Panc1 (cell line): ENCODE measurements at places on chromosomes 1 and 21.

DNA sequence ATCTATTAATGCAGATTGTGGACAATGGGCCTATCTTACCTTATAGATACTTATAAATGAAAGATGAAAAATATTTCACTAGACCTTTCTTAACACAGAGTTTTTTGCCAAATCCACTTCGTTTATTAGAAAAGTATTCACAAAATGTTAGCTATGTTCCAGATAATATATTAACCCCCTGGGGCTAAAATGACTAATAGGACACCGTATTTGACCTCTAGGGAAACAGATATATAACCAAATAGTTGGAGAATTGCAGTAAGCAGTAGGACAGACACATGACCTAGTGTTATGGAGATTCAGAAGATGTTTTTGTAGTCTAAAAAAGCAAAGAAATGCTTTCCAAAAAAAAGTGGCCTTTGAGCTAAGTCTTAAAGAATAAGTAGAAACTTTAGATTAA lies 106.9 kb downstream of the SEC16B start:
- DNase-seq = no peak

DNA sequence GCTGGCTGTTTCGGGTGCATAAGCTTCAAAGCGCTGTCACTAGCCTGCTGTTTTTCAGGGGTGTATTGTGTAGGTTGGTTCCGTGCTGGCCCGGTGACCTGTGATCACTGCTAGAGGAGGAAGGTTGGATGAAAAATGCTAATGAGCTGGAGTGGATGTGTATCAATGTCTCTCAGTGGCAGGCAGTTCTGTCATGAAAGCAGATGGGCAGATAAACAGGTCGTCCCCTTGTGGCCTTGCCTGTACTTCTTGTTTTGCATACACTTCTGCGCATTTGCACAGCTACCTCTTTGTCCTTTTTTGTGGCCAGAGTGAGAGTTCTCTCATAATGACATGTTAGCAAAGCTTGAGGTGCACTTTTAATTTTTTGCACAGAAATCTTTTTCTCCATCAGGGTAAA lies 2.9 kb downstream of the SELENON start:
- DNase-seq = no peak

- no peak for DNase-seq
Measured at GRCh38 chr1:202622388-202622787, 87.9 kb downstream of the SYT2 start.

DNA sequence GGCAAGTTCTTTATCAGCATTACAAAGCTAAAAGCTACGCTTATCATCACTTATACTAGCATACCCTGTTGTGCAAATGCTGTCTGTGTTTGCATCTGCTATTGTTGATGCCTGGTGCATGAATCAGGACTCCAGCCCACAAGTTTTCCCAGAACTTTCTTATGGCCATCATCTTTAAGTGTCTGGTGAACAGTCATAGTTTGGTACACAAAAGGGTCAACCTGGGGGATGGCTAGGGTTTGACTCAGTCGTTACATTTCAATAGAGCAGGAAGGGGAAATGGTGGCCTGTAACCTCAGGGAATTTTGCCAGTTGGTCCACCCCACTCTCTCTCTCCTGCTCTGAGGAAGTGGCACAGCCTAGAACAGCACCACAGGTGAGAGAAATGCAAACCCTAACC lies 35.4 kb downstream of the SELL start:
- no peak for DNase-seq

DNA sequence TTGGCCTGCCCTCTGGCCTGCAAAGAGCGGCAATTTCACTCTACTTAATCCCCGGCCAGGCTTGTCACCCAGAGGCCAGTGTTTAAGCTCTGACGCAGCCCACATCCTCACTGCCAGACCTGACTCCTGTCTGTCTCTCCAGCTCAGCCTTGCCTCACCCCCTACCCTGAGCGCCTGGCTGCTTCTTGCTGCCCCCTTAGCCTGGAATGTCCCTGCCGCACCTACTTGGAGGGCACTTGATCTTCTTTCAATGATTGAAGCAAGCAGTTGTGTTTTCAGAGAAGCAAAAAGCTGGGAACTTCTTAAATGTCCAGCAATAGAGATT lies 87.4 kb upstream of the ZBTB40 start:
- DNase-seq = no peak

GRCh38 chr1:119622311-119623192 lies 25.5 kb downstream of the ZNF697 start:
- DNase-seq = no peak

- no peak for DNase-seq
Measured at GRCh38 chr1:101929343-101929742, 67.4 kb downstream of the OLFM3 start.

DNA sequence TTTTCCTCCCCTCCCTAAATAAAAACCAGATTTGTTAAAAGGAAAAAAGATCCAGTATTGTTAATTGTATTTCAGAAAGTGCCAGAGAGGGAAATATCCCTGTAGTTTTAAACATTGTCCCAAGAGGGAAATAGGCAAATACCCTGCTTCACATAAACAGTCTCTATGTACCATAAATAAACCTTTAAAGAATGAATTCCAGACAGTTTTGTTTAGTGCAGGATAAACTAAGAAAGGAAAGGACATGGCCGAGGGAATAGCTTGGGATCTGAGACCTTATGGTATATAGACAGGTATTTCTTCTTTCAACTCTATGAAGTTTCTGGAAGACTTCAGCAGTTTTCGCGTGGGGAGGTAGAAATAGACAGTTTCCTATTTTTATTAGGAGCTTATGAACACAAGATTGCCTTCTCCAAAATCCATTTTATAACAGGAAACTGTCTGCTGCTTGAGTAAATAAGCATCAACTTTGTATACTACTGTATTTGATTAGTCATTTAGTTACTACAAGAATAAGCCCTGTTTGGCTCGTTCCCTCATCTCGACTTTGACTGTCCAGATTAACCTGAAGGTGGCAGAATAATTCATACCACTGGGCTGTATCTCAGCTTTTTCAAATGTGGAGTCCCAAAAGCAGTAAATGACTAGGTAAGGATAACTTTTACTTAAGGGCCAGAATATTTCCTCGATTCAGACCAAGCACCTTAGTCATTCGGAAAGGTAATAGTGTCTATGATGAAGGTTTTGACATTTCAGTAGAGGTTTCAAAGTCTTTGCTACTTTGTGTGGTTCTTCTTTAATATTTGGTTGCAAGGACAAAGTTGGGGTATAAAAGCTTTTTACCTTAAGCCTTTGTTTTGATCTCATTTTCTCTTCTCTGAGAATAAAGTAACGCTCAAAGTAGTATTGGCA lies 177.5 kb downstream of the VPS13D start:
- DNase-seq = peak; percentile 50

DNA sequence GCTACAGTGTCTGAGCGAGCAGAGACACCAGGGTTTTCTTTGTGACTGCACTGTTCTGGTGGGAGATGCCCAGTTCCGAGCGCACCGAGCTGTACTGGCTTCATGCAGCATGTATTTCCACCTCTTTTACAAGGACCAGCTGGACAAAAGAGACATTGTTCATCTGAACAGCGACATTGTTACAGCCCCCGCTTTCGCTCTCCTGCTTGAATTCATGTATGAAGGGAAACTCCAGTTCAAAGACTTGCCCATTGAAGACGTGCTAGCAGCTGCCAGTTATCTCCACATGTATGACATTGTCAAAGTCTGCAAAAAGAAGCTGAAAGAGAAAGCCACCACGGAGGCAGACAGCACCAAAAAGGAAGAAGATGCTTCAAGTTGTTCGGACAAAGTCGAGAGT lies 2.7 kb downstream of the ZBTB18 start:
- no peak for DNase-seq

DNA sequence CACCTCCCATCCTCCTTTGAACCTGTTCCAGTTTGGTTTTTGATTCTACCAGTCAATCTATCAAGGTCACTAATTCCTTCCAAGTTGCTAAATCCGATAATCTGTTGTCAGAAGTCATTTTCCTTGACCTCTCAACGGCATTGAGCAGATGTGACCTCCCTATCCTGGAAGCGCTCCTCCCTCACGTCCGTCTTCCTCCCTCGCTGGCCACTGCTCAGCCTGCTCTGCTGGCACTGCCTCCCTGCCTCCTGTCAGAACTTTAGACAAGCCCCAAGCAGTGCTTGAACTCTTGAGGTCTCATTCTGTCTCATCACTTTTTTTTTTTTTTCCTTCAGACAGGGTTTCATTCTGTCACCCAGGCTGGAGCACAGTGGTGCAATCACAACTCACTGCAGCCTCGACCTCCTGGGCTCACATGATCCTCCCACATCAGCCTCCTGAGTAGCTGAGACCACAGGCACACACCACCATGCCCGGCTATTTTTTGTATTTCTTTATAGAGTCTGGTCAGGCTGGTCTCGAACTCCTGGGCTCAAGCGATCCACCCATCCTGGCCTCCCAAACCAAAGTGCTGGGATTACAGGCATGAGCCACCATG lies 4.4 kb upstream of the ACOT7 start:
- no peak for DNase-seq

GRCh38 chr1:228271701-228272251 lies 63.9 kb downstream of the OBSCN start:
- no peak for DNase-seq

DNA sequence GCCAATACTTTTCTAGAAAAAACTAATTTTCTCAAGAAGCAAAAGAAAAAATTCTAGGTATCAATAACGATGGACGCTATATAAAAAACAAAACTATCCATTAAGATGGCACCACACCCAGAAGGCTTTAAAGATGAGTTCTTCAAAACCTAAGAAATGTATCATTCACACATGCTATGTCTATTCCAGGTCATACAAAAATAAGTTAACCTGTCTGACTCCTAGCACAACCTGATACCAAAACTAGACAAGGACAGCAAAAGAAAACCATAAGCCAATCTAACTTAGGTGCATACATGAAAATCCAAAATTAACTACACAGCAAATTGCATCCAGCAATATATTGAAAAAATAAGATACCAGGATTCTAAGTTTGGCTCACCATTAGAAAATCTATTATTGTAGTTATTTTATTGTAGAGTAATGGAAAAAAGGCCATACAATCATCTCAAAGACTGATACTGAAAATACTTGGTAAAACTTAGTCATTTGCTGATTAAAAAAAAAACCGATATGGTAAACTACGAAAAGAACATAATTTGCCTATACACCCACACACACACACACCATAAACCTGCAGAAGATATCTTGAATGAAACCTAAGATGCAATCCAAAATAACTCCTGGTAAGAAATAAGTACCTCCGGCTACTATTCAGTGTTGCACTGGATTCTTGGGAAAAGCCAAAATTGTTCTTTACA lies 55.0 kb downstream of the TRAF5 start:
- no peak for DNase-seq

GRCh38 chr1:176994931-176995596 lies 169.4 kb downstream of the ASTN1 start:
- DNase-seq = no peak

GRCh38 chr1:174938281-174939007 lies 61.3 kb upstream of the CACYBP start:
- no peak for DNase-seq

GRCh38 chr1:175222296-175222938 lies 29.8 kb upstream of the KIAA0040 start:
- DNase-seq = no peak

DNA sequence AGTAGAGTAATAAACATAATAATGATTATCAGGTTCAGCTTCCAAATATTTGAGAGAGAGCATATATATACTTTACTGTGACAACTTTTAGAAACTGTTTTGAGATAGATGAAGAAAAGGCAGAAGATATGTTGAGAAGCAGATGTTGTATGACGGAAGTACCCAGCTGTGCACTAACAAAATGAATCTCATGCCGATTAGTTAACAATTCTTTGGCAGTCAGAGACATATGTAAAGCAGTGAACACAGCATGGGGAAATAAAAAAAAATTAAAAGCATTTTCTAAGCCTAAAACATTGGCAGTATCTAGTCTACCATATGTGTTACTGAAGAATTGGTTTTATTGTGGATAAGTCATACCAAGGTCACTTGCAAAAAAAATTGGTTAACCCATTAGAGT lies 51.8 kb downstream of the MAGI3 start:
- DNase-seq = no peak

- no peak for DNase-seq
Measured at GRCh38 chr1:10045480-10046355, 13.0 kb downstream of the UBE4B start.
